ENCODE measurements at places on chromosomes 5 and 9.
A peak's percentile ranks its signal among the peaks of the same experiment; 100 is the strongest.

DNA sequence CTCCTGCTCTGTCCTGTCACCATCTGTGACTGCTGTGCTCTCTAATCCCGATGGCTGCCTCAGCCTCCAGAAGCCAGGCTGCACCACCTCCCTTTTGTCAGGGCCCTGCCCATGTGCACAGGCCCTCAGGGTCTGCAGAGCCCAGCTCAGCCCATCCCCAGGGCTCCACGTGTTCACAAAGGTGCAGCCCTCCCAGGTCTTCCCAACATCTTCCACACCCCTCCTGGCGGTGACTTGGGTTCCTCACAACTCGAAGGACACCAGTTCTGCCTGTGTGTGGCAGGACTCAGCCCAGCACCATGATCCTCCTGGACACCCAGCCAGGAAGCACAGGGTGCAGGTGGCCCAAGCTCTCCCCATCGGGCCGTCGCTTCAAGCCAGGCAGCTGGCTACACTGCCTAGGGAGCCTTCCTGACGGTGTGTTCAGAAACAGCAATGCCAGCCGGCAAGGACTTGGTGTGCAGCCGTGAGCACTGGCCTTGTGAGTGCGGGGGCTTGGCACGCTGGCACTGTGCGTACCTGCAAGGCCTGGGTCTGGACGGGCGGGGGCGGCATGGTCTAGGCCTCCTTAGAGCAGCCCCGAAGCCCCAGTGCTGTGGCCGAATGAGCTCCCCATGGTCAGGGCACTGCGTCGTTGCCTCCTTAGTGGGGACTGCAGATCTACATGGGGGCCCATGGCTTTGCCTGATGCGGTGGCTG lies 96.1 kb downstream of the MRPL36 start:
- DNase-seq = no peak

GRCh38 chr9:107548298-107549142 lies 59.0 kb upstream of the KLF4 start:
- DNase-seq = peak; percentile 58

GRCh38 chr9:77649109-77649812 lies 1.1 kb upstream of the GNA14 start:
- peak; percentile 91 for DNase-seq

GRCh38 chr5:79853676-79854418 lies 137.2 kb downstream of the MTX3 start:
- DNase-seq = peak; percentile 61

DNA sequence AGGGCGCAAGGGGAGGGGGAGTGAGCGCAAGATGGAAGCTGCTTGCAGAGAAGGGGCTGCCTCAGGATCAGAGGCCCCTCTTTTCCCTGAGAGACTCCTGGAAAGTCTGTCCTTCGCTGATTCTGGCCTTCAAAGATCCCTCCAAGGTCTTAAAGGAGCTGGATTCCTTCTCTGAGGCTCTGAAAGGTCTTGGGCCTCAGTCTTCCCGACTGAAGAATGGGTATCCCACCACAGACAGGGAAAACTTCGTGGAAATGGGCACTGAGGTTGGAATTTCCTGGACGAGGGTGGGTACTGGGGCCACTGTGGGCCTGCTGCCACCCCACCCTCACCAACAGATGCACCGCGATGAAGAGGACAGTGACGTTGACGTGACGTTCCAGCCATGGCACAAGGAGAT lies 3.1 kb downstream of the PTRH1 start:
- DNase-seq = peak; percentile 22

- DNase-seq = no peak
Measured at GRCh38 chr9:96133321-96134021, 168.5 kb downstream of the HSD17B3 start.

DNA sequence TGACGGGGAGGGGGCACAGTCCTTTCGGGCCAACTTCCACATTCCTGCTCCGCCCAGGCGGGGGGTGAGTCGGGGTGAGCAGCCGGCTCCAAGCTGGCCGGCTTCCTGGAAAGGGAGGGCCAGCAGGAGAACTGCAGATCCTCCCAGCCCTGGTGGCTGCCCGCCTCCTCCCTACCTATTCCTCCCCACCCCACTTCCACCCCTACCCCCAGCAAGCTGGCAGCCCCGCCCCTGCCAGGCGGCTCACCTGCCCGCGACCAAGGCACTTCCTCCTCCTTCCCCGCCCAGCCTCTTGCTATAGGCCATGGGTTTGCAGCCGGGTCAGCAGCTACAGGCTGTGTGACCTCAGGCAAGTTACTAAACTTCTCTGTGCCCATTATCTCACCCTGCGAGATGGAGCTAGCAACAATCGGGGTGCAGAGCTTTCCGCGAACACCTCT lies 5.6 kb upstream of the IRF1 start:
- peak; percentile 98 for DNase-seq

DNA sequence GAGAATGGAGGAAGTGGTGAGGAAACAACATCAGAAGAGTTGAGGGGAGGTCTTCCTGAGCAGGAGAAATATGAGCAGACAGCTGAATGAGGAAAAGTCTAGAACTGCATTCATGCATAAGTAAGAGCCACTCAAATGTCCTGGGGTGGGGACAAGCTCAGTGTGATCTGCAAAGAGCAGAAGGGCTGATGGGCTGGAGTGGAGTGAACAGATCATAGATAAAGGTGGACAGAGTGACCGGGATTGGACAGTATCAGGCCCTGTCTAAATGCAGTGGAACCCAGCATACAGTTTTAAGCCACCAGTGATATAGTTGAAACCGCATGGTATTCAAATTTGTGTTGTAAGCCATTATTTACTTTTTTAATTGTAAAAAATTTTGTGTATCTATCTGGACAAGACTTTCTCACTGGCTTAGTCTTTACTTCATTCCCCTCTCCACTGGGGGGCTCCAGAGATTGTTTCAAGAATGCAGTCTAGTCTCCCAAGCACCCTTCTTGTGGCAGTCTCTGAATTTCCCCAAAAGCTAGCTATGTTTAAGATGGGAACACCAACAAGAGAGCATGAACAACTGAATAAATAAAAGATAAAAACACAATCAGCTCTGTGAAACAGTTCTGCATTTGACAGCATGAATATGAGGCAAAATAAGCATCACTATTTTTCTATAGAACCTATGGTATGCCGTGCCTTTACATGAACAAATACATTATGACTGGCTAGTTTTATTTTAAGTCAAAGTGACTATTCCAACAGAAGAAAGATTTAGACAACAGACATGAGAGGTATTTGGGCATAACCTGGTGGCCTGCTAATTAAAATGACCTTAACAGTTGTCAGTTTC lies 10.7 kb upstream of the STK32A start:
- peak; percentile 83 for DNase-seq

DNA sequence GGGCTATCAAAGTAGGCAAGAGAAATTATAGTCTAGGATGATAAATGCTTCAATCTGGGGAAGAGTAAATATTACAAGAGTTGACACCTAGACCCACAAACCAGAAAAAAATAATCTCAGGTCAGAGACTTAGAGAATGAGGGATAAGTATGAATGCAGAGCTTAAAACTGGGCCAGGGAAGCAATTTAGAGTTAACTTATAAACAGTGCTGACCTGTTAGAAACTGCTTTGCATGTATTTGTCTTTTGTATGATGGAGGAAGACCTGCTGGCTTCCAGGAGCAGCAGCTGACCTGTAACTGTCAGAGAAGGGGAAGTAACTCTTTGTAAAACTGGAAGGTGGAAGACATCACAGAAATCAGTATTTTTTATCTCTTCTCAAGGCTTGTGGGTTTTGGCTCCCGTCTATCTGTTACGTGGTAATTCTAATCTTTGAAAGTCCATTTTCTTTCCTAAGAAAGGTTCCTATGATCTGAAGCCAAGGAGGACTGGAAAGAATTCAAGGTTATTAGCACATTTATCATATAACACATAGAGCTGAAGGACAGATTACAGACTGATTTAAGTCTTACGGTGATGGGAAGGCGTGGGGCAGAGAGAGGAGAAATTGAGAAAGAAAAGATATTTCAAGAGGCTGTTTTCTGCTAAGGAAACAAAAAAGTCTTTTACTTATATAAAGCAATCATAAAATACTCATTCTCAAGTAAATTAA lies 114.7 kb upstream of the ADAMTS19 start:
- DNase-seq = no peak

GRCh38 chr5:175254155-175254554 lies 189.8 kb downstream of the DRD1 start:
- no peak for DNase-seq

DNA sequence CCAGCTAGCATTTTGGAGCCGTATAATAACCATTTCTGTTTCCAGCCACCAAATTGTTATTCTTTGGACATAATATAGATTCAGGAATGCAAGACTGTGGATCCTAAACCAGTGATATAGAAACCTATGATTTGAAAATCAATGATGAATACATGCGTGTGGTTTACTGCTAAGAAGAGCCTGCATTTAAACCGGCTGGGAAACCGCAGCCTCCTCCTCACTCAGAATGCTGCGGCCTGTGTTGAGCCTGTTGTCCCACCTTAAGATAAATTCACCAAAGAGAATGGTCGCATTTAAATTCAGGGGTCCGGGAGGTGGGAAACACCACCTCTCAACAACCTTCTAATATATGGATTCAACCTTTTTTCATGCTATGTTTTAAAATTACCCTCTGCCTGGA lies 148.0 kb downstream of the MEF2C start:
- DNase-seq = no peak

DNA sequence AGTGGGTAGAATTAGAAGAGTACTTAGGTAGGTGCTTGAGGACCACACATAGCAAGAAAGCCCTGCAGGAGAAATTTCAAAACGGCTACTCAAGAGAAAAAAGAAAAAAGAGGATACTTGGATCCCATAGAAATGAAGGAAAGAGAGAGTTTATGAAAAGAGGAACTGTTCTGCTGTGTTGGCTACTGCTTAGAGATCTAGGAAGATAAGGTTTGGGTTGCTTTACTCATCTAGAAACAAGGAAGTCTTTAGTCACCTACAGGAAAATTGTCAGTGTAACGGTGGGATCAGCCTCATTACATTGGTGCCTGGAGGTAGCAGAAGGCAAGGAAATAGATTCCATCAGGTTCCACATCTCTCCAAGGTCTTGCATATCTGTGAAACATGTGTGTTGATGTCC lies 14.8 kb upstream of the C5orf46 start:
- DNase-seq = no peak

DNA sequence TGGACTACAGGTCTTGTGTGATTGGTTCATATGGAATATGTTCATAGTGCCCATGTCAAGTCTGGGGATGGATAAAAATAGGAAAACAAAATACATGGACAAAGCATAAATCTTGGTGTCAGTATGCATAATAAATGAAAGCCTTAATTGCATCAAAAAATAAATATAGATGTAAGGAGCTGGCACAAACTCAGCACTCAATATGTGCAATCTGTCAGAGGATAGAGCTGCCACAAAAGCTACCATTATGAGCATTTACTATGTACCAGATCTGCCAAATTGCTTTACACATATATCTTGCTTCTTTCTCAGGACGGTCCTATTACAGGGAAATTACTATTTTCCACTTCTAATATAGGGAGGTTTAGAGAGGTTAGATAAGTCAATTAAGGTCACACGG lies 18.2 kb upstream of the TMED7 start:
- DNase-seq = no peak

DNA sequence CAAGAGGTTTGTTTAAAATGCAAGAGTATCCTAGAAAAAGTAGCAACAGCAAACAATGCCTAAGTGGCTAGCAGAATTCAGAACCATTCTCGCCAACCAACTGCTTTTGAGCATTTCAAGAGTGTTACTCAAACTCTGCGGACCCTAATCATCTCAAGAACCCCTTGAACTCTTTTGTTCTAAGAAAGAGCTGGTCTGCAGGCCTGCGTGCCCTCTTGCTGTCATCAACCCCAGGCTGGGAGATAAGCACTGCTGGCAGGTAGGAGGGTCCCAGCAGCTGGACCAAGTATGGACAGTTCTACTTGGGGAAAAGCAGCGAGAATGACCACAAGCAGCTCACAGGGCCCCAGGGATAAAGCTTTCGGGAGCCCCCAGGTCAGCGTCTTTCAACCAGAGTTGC lies 38.3 kb downstream of the MYO10 start:
- DNase-seq = no peak

DNA sequence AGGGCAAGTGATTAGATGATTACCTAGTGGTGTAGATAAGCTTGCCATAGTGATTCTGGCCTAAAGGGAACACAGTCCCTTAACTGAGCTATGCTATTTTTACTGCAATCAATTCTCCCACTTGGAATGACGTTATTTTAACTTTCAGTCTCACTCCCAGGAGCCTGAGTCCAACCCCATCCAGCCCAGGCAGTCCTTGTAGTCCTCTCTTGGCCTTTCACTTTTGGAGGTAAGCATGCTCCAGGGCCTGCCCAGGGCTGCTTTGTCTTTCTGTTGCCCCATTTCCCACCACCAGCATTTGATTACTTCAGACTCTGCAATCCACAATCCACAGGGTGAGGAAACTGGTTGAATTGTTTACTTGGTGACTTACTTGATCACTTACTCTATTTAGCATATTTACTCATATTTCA lies 233.0 kb downstream of the CD180 start:
- no peak for DNase-seq

DNA sequence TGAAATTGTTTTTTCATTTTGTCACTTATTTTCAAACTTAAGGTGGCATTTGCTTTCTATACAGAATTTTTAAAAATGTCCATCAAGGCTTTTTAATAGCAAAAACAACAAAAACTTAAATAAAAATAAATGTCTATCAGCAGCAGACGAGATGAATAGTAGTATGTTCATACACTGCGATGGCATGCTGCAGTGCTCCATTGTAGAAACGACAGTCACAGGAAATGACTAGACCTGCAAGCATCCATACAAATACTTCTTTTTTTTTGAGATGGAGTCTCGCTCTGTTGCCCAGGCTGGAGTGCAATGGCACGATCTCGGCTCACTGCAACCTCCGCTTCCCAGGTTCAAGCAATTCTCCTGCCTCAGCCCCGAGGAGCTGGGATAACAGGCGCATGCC lies 41.4 kb downstream of the COL23A1 start:
- DNase-seq = no peak

DNA sequence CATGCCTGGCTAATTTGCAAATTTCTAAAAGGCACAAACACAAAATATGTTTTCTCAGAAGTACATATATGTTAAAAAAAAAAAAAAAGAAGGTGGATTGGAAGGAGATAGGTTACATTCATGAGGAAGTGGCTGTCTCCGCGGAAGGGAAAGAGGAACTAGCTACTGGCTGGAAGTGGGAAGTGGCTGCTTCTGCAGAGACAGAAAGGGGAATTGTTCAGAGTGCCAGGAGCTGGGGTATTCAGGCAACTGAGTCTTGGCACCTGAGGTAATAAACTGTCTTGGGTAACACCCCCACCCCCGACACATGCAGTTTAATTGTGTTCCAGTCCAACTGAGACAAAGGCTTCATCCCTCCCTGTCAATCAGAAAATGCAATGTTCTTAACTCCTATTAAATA lies 45.6 kb downstream of the S1PR3 start:
- no peak for DNase-seq

DNA sequence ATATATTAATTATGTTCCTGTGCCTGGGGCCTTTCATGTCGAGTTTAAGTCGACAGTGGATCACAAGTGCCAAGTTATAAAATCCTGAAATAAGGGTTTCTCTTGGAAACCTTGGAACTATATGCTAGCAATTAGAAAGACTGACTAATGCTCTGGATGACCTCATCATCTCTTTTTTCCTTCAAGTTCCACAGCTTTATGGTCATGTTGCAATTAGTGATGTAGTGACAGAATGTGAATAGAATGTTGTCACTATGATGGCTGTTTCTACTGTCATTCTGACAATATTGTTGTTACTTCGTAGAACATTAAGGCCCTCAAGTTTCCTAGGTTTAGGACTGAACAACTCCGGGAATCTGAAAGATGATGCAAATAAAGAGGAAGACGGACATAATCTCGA lies 368.0 kb upstream of the SEMA6A start:
- no peak for DNase-seq

All from osteoblast (primary cell).